ENCODE measurements at places on chromosomes 2 and 18. TPM values are rescaled to one million over a fixed set of nuclear protein-coding genes. Genes with fewer than 3 reads are reported as not detected.

Gene ACOXL
- not detected for total RNA-seq

Gene RDH14
- 18.5 TPM for total RNA-seq

Gene XDH
- total RNA-seq = 2.7 TPM

Gene MOB4
- 28.2 TPM for total RNA-seq

Gene RMDN2
- total RNA-seq = 6.4 TPM

Gene SERPINB11
- total RNA-seq = not detected
